ENCODE measurements at places on chromosomes 12 and 14. TPM values are rescaled to one million over a fixed set of nuclear protein-coding genes. Genes with fewer than 3 reads are reported as not detected.

CCDC92 gene
- 12.7 TPM for total RNA-seq

C1QL4 gene
- total RNA-seq: not detected

CEBPE gene
- total RNA-seq: not detected

DNA sequence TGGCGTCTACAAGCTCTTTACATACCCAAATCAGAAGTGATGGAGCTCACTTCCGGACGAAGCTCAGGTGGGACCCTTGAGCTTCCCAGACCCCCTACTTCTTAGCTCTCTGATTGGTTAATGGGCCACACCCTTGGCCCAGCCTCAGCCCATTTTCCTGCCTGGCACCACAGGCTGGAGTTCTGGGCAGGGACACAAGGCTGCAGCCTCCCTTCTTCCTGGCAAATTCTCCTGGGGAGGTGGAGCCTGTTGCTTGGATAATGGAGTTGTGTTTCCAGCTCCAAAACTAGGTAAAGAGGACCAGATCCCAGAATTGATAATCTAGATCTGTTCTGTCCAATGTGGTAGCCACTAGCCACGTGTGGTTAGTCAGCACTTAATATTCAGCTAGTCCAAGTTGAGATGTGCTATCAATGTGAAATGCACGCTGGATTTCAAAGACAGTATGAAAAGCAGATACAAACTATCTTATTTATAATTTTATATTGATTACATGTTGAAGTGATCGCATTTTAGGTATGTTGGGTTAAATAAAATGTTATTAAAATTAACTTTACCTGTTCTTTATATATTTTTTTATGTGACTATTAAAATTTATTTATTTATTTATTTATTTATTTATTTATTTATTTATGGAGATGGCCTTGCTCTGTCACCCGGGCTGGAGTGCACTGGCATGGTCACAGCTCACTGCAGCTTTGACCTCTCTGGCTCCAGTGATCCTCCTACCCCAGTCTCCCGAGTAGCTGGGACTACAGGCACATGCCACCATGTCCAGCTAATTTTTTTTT lies 12.6 kb upstream of the FAIM2 start:
- H3K4me3 ChIP-seq: no peak overlapping the region
- no peak overlapping the region for H3K27ac ChIP-seq
- DNase-seq: no peak
- H3K4me1 ChIP-seq: no peaks in the 10 kb centered on the region
- H3K36me3 ChIP-seq: no peaks in the 10 kb centered on the region

DNA sequence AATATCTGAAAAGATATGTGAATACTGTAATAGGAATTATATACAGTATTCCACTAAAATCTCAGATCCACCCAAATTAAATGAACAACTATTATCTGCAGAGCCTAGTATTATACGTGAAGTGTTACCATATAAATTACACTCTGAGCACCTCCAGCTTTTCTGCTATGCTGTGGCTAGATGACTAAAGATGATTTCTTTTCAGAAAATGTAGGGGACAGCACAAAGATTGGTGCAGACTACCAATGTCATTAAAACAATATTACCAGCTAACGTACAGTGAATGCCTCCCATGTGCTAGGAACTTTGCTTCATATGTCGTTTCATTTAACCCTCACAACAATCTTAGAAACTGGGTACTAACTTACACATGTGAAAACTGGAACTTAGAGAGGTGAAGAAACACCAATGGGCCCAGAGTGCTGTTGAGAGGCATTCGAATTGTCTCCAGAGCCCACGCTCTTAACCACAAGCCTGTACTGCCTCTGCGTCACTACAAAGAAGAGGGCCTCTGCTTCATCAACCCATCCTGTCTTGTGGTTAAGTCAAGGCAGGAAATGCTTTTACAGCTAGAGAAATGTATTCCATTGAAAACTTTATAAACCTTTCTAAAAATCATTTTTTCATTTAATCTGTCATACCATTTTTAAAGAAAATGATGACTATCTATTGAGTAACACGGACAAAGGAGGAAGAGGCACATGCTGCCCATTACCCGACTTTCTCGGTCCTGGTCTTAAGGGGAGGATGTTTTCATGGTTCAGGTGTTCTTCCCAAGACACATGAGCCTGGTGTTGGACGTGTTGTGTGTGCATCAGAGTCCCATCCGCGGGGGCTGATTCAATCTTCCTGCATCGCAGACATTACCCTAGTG lies 1.3 kb downstream of the GPR65 start:
- peak overlapping the region; percentile 61 for H3K4me3 ChIP-seq
- peaks cover 25% of the 10 kb centered on the region for H3K4me1 ChIP-seq
- peak; percentile 93 for DNase-seq
- peak overlapping the region; percentile 74 for H3K27ac ChIP-seq
- peaks cover 11% of the 10 kb centered on the region for H3K36me3 ChIP-seq

- no peak for DNase-seq
- H3K27me3 ChIP-seq: no peaks in the 10 kb centered on the region
- no peak overlapping the region for H3K27ac ChIP-seq
- peaks cover 2% of the 10 kb centered on the region for H3K36me3 ChIP-seq
These were observed 15.2 kb upstream of the ACTR6 start for GRCh38 chr12:100185361-100185894.

GRCh38 chr14:80678436-80678835 lies 263.1 kb downstream of the CEP128 start:
- no peaks in the 10 kb centered on the region for H3K36me3 ChIP-seq
- no peaks in the 10 kb centered on the region for H3K4me1 ChIP-seq
- DNase-seq: no peak
- H3K4me3 ChIP-seq: no peak overlapping the region

Data from CD4-positive, alpha-beta T cell (primary cell).